Islet precursor cell (in vitro differentiated cells): ENCODE measurements at places on chromosomes 5 and 9.

- no peak for DNase-seq
Observed at GRCh38 chr9:77991191-77991590, 40.4 kb downstream of the GNAQ start.

- peak; percentile 29 for DNase-seq
Observed at GRCh38 chr5:6434731-6435130, 13.9 kb upstream of the UBE2QL1 start.

DNA sequence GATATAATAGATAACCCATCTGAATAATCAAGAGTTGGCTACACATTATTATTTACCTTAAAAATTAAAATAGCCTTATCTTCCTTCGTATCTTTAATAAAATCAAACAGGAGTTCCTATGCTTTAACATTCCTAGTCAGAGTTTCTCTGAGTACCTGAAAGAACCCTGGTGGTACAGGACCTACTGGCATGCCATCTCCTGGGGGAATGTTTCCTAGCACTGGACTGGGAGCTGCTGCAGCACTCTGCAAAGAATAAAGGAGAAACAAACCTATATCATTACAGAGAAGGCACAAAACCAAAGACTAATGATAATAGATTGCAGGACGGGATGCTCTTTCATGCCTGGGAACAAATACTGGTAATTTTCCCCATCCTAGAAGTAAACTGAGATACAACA, 119.5 kb upstream of the ACOT12 start:
- no peak for DNase-seq

- DNase-seq = peak; percentile 81
Observed at GRCh38 chr5:111308951-111309350, 84.8 kb downstream of the CAMK4 start.

DNA sequence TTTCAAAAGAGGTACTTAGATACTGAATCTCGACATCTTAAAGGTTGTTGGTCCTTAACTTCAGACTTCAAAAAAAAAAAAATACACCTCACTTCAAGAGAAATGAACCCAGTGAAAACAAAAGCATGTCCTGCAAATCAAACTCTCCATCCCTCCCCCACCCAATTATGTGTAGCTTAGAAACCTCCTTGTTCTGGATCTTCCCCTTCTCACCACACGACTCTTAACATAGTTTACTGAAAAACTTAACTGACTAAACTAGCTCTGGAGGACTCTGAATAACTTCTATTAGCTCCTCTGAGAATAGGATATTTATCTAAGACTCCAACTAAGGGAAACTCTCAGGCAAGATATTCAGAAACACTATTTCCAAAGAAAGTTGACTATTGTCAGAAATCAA, 48.7 kb upstream of the HK3 start:
- DNase-seq = no peak

DNA sequence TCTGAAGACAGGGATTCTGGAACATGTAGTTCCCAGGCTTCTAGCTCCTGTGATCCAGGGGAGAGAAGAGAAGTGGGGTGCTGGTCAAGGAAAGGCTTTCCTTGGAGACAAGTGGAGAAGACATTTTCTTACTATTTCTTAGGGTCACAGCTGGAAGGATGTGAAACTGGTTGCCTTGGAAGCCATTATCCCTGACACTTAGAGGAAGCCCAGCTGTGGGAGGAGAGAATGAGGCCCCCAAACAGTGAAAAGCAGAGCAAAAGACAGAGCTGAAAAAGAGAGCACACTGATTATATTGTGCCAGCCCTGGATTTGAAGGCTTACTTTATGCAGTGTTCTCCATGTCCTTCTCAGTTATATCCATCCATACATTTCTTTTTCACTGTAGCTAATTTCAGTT, 17.5 kb upstream of the SHB start:
- DNase-seq = no peak

- no peak for DNase-seq
Observed at GRCh38 chr5:167985373-167985772, 306.1 kb upstream of the WWC1 start.

DNA sequence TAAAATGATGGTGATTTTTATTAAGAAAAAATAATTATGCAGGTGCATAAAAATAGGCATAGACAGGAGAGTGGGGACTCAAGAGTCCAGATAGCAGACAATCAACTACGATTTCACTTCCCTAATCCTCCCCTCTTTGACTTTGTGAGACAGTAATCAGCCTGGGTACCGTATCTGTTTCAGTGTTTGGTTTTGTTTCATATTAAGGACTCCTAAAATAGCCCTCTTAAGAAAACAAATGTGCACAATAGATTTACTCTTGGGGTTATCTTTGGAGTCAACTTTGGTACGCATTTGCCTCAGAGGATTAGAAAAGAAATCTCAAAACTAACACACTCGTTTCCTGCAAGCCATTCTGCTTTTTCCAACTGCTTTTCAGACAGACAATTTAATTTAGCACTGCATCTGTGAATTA, 96.3 kb downstream of the ZNF608 start:
- DNase-seq = no peak

GRCh38 chr9:128625391-128626146, 31.1 kb downstream of the DYNC2I2 start:
- DNase-seq = no peak

DNA sequence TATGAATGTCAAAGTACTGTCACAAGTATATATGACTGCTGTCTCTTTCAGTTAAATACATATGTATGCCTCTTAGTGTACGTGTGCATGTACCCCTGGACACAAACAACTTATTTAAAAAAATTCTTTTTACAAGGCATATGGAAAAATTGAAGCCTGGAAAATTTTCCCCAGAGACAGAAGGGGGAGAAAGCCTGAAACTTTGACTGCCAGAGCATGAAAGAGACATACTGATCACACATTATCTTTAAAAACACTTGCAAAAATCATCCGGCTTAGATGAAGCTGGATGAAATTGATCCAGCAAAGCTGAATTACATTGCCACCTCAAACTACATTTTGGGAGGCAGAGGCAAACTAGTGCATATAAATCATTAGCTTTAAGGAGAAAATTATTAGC, 88.0 kb upstream of the NFIB start:
- DNase-seq = no peak

DNA sequence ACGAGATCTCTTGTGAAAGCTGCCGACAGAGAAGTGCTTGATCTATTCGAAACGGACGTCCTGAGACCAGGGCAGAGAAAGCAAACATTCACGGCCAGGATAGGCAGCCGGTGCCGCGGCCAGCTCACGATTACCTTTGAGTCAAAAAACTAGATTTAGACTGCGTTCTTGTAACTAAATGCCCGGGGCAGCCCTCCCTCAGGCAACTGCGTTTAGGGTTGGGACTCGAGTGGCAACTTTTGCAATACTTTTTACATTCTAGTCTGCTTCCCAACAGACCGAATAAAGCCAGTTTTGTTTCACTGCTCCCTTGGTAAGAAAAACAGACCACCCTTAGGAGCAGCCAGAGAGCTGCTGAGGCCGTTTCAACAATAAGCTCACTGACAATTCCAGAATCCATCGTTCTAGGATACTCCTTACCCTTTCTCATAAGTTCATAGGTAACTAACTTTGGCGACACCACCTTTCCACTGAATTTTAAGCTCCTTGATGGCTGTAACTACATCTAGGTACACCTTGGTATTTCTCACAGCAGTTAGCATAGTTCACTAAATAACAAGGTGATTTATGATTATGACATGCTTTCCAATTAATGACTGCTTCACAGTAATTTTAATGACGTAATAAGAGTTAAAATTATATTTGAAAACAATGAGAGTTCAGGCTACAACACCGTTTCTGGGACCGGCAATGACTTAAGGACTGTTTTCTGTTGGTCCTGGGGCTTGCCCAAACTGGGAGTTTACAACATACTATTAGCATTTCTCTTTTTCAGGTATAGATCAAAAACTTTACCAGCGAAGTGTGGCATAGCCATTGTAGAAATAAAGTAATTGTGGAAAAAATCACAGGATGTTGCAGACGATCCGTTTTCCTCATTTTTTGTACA, 899 bp upstream of the RAPGEF6 start:
- no peak for DNase-seq

GRCh38 chr9:132597073-132597775, 14.8 kb downstream of the BARHL1 start:
- no peak for DNase-seq

DNA sequence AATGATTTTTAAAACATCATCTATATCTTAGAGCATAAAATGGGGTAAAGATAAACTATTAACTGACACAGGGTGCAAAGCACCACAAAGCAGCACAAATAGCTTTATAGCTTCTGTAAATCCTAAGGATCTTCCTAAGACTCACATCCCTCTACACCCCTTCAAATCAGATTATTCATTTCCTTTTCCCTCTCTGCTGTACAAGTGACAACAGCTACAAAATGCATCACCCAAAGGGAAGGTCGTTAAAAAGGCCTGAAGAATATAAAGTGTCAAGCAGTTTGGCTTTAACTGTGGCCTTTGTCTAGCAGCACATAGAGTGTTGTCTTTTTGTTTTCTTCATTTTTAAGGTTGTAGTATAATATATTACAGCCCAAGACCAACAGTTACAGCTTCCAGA, 422.1 kb downstream of the PDE4D start:
- DNase-seq = no peak

- DNase-seq = no peak
Observed at GRCh38 chr5:5512543-5512942, 90.1 kb downstream of the ICE1 start.

- DNase-seq = no peak
Observed at GRCh38 chr5:157593052-157593757, 17.6 kb upstream of the ADAM19 start.

GRCh38 chr9:100724886-100725285, 147.0 kb downstream of the CAVIN4 start:
- DNase-seq = no peak

DNA sequence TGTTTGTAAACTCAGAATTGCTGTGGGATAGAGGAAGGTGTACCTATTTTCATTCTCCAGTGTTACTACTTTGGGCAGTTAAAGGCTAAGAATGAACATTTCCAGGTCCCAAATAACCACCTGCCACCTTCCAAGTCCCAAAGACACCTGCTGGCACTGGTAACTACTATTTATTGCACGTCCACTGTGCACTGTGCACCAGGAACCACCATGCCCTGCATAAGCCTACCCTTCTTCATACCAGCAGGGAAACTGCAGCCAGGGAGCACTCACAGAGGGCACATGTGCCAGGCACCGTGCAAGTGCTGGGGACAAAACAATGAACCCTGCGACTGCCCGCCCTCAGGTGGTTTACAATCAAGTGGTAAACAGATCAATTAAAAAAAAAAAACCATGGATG, 34.9 kb downstream of the RAPGEF1 start:
- DNase-seq = no peak

DNA sequence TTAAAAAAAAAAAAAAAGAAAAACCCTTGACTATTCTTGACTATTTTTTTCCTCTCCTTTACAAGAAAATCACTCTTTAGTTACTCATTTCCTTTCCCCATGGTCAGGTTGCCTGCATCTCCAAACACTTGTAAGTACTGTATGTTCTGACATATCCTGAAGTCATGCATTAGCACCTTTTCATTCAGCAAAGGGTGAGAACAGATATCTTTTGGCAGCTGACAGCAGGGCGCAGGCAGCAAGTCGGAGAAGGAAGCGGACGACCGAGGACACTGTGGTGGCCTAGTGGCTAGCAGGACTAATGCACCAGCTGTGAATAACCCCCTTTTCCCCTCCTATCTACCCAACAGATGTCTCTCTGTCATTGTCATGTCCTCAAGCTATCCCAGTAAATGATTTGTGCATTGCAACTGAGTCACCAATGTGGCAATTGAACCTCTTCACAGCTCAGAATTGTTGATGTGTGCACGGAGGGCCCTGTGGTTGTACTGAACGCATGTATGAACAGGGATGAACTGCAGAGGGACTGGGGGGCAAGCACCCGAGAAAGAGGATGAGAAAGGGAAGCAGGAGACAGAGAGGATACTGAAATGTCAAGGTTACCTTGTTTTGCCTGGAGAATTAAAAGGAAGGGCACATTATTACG, 996.0 kb upstream of the ARRDC3 start:
- peak; percentile 63 for DNase-seq

DNA sequence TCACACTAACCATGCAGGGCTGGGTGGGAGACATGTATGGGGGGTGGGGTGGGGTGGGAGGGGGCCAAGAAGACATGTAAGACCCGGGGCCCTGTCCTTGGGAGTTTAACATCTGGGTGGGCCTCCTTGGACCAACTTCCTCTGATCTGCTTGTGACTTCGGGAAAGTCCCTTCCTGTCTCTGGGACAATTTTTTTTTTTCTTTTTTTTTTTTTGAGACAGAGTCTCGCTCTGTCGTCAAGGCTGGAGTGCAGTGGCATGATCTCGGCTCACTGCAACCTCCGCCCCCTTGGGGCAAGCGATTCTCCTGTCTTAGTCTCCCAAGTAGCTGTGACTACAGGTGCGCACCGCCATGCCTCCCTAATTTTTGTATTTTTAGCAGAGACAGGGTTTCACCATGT, 23.8 kb upstream of the IER5L start:
- DNase-seq = no peak

GRCh38 chr5:31131381-31131891, 62.0 kb upstream of the CDH6 start:
- DNase-seq = no peak

DNA sequence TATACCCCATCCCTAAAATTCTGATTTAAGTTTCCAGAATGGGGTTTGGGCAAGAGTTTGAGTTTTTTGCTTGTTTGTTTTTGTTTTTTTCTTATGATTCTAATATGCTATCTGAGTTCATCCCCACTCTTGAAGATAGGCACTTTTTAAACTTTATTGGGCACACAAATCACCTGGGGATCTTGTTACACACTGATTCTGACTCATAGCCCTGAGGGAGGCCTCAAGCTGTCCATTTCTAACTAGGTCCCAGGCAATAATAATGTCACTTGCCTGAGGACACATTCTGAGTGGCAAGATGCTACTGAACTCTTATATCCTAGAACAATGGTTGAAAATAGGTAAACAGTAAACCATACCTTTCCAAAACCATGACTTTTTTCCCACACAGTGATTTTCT, 22.8 kb upstream of the ABLIM3 start:
- DNase-seq = no peak

GRCh38 chr5:5270958-5271785, 131.0 kb downstream of the ADAMTS16 start:
- DNase-seq = peak; percentile 90

- DNase-seq = no peak
Observed at GRCh38 chr9:109428854-109429253, 69.3 kb downstream of the PTPN3 start.

GRCh38 chr9:128389395-128390149, 18.4 kb downstream of the URM1 start:
- DNase-seq = no peak

- DNase-seq = no peak
Observed at GRCh38 chr9:134995792-134996120, 78.0 kb upstream of the FCN1 start.
